Mammary epithelial cell (primary cell): ENCODE measurements at places on chromosomes 12 and 14. TPM values are rescaled to one million over a fixed set of nuclear protein-coding genes. Genes with fewer than 3 reads are reported as not detected.
A peak's percentile ranks its signal among the peaks of the same experiment; 100 is the strongest.

DNA sequence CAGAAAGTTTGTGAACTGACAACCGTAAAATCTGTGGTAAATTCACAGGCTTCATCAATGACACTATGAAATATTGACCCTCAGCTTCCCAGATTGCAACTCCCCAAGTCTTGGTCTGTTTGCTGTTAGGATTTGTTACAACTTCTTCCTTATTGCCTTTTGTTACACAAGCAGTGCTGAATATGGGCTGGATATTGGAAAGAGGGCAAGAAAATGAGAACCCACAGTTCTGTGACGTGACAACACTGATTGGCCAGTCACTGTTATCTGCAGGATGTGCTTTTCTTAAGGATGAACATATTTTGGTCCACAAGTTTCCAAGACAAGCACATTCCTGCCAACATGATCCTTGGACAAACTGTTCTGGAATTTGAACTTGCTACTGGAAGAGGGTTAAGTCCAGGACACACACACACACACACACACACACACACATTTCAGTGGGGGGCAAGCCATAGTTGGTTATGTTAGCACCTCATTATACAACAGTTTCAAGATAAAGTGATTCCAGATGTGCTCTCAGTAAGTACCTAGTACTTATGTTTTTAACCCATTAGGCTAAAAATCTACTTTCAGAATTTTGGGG, 16.6 kb upstream of the SLC38A2 start:
- no peak for DNase-seq

DNA sequence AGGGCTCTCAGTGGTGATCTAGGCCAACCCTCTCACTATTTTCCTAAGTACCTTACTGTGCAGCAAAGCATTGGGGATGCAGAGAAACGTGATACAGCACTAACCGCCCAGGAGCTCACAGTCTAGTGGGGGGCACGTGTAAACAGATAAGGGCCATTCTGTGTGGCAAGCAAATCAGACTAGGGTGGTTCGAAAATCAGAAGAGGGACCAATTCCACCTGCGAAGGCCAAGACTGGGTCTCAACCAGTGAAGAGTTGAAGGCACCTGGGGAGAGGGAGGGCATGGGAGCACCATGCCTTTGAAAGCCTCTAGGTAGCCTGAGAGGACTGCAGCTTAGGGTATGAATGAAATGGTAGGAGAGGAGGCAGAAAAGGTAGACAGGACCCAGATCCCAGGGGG, 2.2 kb downstream of the PITPNM2 start:
- no peak for DNase-seq

DNA sequence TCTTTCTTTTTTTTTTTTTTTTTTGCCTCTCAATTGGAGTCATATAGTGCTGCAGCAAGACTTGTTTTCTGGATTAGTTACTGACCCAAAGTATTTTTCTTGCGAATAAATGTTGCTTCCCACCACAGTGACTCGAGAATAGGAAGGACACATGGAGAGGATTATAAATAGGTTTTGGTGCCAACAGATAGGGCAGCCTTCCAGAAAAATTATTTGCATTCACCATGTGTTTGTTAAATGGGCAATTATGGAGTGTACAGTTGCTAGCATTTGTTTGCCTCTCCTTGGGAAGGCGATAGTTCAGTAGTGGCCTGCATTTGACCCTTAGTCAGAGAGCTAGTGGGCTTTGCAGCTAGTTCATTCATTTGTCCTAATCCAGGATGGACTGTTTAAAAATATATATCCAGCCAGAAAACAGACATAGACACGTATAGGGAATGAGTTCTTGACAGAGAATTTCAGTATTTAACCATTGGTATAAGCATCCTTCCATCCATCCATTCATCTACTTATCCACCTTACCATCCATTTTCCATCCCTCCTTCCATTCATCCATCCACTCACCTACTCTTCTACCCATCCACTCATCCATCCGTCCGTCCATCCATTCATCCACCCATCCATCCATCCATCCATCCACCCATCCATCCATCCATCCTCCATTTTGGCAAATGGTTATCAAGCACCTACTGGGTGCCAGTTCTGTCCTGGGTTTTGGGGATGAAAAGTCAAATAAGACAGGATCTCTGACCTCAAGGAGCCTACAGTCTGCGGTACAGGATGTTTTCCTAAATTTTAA, 67.5 kb downstream of the CHST11 start:
- DNase-seq: no peak

The PROX2 gene
- not detected for total RNA-seq

GRCh38 chr14:23725528-23725927, 89.4 kb downstream of the DHRS2 start:
- no peak for DNase-seq

The MGP gene
- 0.66 TPM in 1 of 2 replicates, not detected in the other for total RNA-seq

DNA sequence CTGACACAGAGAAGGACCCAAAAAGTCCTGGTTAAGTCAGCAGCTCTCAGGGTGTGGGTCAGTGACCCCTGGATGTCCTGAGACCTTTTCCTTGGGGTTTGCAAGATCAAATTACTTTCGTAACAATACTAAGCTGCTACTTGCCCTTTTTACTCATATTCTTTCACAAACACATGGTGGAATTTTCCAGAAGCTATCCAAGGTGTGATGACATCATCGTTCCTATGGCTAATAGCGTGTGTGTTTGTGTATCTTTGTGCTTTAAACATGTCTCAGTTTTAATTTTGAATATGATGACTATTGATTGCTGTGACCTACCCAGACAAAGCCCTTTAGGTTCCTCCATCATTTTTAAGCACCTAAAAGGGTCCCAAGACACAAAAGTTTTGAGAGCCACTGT, 176.2 kb downstream of the PHETA1 start:
- DNase-seq: peak; percentile 12

DNA sequence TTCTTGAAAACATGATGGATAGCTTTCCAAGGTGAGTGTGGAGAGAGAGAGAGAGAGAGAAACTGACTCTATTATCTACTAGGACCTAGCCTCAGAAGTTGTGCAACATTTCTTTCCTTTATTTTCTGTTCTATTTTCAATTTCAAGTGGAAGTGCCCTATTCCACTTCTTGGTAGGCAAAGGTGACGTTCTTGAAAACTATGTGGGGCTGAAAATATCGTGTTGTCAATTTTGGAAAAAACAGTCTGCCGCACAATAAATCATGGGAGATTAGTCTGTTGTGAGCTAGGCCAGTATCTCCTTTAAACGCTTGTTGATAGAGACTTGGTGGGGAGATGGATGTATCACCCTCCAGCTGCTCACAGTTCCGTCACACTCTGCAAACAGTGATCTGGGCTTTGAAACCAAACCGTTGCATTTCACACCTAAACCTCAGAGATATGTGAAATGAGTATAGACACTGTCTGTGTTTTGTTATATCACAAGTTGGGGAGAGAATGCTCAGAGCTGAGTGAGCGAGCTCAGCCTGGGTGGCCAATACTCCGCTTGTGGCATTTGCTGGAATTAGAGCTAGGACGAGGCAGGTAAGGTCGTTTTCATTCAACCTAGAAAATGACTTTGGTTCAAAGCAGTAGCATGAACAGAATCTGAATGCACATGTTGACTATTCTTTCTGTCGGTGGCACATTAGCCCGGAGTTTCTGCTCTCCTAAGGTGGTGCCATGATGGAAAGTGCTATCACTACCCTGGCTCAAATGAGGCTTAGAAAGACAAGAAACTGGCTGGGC, 75.1 kb upstream of the ST8SIA1 start:
- DNase-seq: no peak

- DNase-seq: no peak
Observed at GRCh38 chr14:69938751-69939150, 59.5 kb downstream of the SMOC1 start.

DNA sequence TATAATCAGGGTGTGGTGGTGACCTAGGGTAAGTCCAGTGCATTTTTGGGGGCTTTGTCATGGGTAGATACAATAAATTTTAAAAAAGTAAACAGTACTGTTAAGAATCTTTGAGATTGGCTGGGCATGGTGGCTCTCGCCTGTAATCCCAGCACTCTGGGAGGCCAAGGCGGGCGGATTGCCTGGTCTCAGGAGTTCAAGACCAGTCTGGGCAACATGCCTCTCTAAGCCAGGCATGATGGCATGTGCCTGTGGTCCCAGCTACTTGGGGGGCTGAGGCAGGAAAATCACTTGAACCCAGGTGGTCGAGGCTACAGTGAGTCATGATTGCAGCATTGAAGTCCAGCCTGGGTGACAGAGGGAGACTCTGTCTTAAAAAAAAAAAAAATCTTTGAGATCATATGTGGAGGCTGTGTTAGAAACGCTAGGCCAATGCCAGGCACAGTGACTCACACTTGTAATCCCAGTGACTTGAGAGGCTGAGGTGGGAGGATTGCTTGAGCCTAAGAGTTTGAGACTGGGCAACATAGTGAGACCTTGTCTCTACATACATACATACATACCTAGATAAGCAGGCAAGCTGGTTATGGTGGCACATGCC, 67.7 kb downstream of the PRKCH start:
- peak; percentile 68 for DNase-seq

GRCh38 chr12:66964629-66965028, 285.8 kb upstream of the GRIP1 start:
- DNase-seq: peak; percentile 79

- DNase-seq: no peak
Observed at GRCh38 chr14:73097421-73097820, 38.9 kb upstream of the PSEN1 start.

DNA sequence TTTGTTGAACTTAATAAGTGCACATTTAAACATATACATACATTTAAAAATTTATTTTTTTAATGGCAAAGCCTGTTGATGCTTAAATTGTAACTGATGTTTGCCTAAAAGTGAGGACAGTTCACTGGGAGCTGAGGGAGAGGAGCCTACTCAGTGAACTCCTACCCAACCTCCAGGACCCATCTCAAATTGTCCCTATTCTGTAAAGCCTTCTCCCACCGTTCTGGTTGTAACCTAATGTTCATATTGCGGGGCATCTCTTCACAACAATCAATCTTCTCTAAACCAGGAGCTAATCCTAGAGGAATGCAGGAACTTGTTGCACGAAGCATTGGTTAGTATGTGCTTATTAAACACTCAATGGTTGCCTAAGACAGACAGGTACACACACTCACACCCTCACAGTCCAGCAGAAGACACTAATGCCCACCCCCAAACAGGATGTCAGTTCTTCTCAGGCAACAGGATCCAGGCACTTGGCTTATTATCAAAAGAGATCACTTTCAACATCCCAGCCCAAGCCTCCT, 1.8 kb downstream of the CLMN start:
- DNase-seq: no peak

DNA sequence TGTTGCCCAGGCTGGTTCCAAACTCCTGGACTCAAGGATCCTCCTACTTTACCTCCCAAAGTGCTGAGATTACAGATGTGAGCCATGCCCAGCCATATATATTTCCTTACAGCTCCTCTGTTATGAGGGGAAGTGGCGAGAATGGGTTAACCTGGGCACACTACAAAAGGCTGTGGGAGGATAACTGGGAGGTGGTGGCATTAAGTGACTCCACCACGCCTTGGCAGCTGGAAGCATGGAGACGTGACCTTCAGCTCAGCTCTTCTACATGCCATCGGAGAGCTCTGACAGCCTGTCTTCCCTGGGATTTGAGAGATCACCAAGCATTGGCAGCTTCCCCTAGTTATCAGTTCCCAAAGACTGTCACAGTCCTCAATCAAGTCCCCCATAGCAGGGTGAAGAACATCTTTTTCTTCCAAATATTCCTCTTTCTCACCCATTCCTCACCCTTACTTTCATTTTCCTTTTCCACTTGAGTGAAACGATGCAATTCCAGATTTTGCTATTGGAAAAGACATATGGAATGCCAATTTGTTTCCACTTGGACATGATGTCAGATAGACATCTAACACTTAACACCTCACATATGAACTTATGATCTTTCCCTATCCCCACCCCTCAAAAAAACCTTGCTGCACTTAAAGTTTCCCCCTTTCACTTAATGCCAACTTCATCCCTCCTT, 48.5 kb downstream of the PHLDA1 start:
- DNase-seq: no peak

- DNase-seq: peak; percentile 86
Observed at GRCh38 chr14:62002642-62003041, 240.4 kb downstream of the SNAPC1 start.

DNA sequence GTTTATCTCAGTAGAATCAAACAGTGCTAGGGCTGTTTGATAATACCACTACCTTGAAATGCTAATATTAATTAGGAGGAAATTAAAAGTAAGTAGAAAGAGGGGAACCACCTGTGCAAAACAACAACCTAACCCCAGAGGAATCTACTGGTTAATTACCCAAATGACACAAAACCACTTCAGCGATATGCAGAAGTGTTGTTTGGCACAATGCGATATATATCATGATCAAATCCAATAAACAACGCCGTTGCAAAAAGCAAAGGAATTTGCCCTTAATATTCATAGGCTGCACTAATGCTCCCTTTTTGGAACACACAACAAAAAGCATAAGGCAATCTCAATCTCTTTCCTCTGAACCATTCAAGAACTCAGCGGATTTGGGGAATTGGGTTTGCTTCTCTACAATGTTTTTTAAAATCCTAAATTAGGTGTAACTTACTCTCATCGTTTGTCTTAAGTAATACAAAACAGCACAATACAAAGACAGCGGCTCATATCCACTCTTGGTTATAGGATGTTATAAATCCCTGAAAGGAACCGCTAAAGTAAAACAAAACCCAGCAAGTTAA, 1.5 kb downstream of the MAP4K5 start:
- DNase-seq: peak; percentile 10

GRCh38 chr12:2691006-2691344, 103.8 kb upstream of the FKBP4 start:
- DNase-seq: no peak

GRCh38 chr14:90140298-90140955, 78.6 kb downstream of the KCNK13 start:
- no peak for DNase-seq

The TAS2R8 gene
- total RNA-seq: not detected in 2 replicates

DNA sequence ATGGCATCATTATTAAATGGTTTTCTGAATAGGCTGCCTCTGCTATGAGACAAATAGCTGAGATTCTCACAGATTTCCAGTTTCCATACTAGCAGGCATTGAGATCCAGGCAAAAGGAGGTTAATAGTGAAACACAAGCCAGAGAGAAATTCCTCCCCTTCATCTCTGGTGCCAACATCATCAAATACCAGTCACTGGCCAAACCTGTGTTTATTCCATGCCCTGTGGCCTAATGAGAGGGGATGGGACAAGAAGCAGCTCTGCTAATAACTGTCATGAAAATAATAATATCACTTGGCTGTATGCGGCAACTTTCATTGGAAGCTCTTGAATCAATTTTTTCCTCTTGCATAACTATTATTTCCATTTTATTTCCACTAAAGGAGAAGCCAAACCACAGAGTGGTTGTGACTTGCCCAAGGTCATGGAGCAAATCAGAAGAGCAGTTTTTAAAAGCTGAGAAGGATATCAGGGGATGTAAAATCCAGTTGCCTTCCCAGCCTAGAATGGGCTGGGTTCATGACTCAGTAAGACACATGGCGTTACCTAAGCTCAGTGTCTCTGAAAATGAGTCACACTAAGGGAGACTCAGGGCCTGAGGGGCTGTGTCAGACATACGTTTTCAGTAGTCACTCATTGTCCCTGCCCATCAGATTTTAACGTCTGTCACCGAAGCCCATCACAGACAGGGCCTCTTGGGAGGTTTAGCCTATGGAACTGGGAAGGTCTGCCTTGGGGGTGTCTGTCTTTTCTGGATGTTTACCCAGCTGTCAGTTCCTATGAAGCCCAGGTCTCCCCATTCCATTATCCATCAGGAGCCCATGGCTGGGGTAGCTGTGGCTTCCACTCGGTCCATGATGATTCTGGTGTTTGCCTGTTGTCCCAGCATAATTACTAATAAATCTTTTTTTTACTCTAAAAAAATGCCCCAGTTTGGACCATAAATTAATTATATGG, 208.8 kb upstream of the EEA1 start:
- peak; percentile 99 for DNase-seq
